ENCODE measurements at places on chromosomes 11 and 22.

DNA sequence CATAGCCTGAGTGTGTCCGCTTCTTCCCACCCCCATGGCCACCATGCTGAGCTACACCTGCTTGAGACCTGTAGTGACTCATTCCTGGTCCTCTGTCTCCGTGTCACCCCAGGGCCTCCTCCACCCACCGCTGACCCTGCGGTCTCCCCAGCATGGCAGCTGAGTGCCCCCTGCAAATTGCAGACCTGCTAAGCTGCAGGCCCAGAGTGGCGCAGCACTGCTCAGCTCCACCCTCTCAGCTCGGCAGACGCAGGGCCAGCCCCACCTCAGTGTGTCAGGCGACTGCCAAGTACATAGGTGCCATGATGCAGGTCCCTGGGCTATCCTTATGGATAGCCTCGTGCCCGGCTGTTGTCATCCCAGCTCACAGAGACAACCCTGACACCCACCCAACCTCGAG lies 13.1 kb downstream of the MS4A15 start:
- no peak for DNase-seq

DNA sequence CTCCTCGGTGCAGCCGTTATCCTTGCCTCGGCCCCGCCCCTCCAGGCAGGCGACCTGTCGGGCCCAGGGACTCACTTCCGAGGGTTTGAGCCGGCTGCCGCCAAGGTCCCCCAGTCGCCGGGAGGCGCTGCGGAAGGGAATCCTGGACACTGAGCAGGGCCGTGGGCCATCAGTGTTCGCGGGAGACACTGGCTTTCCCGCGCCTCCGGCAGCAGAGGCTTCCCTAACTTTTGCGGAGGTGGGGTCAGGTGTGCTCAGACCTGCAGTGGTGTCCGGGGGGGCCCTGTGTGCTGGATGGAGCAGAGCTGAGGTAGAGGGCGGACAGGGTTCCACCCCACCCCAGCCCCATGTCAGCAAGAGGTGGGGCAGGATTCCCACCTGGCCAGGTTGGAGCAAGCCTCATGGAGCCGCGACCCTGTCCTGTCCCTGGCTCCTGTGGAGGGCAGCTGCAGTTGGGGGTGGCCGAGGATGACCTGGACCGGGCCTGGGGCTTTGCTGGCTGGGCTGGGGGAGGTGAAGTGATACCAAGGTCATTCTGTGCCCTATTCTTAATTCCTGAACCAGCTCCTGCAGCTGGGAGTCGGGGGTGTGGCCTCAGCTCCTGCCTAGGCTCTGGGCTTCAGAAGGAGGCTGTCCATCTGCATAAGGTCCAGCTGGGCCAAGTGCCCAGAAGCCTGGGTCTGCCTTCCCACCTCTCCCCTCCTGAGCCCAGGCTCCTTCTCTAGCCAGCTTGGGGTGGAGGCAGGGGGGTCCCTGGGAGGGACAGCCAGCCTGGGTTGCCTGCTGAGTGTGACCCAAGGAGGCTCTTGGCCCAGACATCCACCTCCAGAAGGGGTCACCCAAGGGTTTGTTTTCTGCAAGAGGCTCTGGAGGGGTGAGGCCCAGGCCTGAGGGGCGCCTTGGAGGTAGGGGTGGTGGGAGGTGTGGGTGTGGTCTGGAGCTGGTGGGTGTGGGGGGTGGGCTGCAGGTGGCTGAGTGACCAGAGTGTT lies 8.4 kb downstream of the TSPAN4 start:
- no peak for DNase-seq

- peak; percentile 30 for DNase-seq
Observed at GRCh38 chr22:17366830-17367229, 2.4 kb upstream of the CECR2 start.

DNA sequence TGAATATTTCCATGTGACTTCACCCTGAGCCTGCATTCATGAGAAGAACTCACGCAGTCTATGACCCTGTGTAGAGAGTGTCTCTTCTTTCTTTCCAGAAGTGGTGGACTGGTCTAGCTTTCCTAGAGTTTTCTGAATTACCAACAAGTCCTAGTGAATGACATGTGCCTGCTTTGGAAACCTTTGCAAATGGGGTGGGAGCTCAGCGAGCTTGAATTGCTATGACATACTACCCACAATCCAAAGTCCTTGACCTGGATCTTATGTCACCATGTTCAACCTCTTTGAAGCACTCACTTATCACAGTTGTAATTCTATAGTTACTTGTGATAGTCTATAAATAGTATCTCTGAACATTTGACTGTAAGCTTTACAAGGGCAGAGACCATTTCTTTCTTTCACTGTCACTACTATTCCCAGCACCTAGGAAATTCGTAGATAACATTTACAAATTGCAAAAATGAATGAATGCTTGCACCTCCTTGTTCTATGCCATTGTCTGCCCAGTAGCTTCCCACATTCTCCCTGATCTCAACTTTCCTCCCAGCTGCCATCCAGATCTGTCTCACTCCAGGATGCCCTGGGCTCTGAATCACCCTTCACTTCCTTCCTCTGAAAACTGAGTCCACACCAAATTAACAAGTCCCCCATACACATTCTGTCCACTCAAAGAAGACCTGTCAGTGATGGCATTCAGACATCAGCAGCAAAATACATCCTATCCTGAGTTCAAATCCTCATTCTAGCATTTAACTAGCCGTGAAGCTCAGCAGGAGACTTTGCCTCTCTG lies 201.9 kb upstream of the SESN3 start:
- DNase-seq = no peak

GRCh38 chr11:47616726-47617416 lies 22.7 kb upstream of the C1QTNF4 start:
- peak; percentile 78 for DNase-seq

DNA sequence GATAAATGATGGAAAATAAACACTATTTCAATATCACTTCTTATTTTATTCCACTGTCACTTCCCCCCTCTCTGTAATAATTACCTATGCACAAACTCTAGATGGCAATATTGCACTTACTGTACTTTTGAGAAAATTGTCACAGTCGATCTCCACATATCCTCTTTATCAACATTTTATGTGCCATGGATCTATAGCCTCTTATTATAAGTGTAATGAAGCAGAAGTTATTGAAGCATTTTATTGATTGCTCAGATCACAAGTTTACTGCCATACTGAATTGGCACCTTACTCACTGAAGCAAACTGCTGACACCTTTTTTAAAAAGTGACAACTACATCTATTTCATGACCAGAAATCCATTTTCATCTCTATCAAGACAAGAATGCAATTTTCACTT lies 133.4 kb downstream of the DCDC1 start:
- no peak for DNase-seq

GRCh38 chr11:125448136-125448535 lies 47.9 kb downstream of the FEZ1 start:
- no peak for DNase-seq

DNA sequence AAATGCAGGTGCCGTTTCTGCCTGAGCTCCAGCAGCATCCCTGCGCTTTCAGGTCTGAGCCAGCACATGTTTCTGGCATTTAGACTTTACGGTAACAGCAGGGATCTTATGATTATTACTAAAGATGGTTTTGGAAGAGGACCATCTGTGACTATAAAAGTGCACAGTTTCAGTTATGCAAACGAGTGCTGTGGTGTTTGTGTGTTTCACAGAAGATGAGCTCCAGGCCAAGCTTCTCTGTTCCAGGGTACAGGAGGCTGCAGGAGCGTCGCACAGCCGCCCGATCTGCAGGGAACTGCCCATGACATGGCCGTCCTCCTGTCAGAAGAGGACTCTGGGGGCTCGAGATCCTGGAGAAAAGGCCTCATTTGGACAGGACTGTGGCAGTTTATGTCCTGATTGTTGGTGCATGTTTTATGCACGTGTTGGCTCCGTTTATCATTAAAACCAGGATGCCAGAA lies 297.3 kb downstream of the TBC1D22A start:
- DNase-seq = no peak

- DNase-seq = no peak
Observed at GRCh38 chr11:83158357-83158786, 1.4 kb downstream of the PCF11 start.

DNA sequence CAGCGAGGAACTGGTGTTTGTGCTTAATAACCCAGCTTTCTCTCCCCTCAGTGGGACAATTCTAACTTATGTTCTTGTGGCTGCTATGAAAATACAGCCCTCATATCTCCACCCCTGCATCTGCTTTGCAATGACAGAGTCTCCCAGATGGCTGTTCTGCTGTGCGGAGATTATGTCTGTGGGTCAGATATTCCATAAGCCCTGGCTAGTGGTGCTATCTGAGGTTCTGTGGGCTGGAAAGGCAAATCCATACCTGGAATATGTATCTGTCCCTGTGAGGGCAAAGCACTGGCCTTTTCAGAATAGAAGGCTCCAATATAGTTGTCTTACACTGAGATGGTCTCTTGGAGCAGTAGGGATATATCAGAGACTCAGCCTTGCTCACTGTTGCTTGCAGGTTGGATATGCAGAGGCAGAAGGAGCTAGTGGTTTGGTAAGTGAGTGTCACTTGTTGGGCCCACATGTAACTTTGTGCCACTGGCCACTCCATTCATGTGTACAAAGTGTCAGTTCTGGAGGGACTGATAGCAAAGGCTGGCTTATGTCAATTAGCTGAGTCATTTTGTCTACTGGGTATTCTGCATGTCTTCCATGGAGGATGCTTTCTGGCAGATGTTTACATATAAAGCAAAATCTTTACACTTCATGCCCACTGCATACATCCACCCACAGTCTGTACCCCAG lies 246.6 kb downstream of the FAM76B start:
- DNase-seq = no peak

- DNase-seq = peak; percentile 97
Observed at GRCh38 chr11:69670158-69670845, 4.9 kb downstream of the LTO1 start.

DNA sequence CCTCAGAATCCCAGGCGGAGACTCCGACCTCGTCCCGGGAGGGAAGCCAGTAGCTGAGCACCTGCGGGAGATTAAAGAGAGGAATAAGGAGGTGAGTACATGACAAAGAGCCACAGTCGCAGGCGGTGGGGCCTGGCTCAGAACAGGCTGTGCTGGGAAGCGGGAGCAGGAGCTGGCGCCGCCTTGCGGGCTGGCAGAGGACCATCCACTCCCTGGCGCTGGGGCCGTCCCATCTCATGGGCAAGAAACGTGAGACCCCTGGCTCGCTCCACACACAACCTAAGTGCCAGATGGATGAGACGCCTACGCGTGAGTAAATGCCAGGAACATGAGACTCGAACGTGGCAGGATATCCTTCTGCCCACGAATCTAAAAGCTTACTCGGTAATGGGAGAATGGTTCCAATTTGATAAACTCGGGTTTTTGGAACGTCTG lies 6.3 kb downstream of the CEND1 start:
- no peak for DNase-seq

DNA sequence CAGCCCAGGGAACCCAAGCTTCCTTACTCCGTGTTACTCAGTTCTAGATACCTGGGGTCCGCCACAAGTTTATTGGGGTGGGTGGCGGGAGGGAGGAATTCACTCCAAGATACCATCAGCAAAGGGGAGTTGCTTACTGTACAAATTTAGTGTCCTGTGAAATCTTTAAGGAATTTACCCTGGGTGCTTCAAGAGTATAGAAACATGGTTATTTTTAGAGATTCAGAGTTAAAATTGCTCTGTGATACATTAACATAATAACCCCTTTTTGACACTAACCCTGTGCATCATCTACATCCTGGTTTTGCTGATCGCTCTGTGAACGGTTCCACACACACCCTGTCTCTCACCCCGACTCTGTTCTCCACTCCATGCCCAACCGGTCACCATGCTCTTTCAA lies 18.9 kb upstream of the LYVE1 start:
- DNase-seq = no peak

- DNase-seq = no peak
Observed at GRCh38 chr11:78291503-78292108, 102.9 kb downstream of the USP35 start.

DNA sequence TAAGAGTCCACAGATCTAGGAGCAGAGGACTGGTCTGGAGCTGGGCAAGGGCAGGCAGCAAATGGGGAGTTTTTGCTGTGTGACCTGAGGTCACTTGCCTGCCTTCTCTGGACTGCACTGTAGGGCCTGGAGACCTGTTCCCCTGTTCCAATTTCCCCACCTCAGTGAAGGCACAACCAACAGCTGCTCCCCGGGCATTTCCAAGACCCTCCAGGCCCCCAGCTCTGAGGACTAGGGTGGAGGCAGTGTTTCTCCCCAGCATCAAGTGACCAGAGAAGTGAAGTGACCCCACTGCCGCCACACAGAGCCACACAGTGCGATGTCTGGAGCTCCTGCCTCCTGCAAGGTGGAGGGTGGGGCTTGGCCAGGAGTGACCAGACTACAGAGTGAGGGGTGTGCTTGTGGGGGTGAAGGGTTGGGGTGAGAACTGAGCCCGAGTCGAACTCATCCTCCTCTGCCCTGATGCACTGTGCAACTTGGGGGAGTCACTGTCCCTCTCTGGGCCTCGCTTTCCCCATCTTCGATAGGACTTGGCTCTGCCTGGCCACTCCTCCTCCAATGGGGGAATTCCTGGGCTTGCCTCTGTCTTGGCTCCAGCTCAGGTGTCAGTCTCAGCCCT lies 21.6 kb downstream of the P2RY2 start:
- DNase-seq = no peak

DNA sequence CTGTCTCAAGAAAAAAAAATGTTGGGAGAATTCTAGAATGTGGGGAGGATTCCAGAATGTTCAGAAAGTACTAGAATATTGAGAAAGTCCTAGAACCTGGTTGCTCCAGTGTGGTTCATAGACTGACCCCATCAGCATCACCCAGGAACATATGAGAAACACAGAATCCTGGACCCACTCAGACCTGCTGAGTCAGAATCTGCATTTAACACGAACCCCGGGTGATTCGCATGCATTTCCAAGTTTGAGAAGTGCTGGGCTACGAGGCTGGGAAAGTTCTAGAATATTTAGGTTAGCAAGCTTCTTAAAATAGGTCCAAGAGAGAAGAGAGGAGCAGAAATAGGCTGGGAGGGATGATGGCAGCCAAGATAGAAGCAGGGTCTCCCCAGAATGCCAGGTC lies 6.4 kb downstream of the C1QTNF6 start:
- DNase-seq = no peak

- no peak for DNase-seq
Observed at GRCh38 chr22:49334449-49334789, 493.3 kb downstream of the BRD1 start.

- DNase-seq = peak; percentile 88
Observed at GRCh38 chr11:102010776-102011494, 36.3 kb upstream of the CFAP300 start.

DNA sequence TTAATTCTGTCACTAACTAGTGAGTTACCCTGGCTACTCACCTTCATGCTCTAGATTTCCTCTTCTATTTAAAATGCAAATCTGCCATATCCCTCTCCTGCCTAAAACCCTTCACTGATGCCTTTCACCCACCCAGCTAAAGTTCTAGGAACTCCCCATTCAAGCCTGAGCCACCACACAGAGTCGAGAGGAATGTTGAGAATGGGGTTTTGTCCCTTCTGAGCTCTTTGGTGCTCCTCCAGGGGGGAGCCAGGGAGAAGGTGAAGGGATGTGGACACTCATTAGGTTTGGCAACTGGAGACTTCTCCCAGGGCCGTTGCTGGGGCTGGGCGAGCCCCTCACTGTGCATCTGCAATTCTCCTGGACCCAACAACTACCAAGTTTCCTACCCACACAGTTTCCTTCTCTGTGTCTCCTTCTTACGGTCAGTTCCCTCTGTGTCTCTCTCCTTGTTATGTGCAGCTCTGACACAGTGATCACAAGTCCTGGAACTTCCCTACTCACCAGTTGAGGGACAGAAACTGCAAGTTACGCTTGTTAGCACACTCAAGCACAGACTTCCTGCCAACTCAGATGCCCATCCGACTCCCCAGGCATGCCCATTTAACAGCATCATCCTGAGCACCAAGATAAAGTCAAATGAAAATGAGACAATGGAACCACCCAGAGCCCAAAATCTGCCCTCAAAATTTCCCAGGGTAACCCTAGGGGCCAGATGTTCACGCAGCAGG lies 6.5 kb upstream of the IL10RA start:
- no peak for DNase-seq

- DNase-seq = no peak
Observed at GRCh38 chr22:50201191-50202129, 649 bp downstream of the SELENOO start.

Measured in T47D (cell line).